Activated naive CD4-positive, alpha-beta T cell treated with anti-CD3 and anti-CD28 coated beads, Interleukin-2, amount 50 U/mL, for 72 hours (primary cell): ENCODE measurements at places on chromosomes 2 and 18. TPM values are rescaled to one million over a fixed set of nuclear protein-coding genes. Genes with fewer than 3 reads are reported as not detected.

- no peak for DNase-seq
These were observed 190.1 kb upstream of the SLC35G4 start for GRCh38 chr18:11419338-11419737.

- no peak for DNase-seq
These were observed 121.3 kb upstream of the RNU4ATAC start for GRCh38 chr2:121409388-121409787.

DNA sequence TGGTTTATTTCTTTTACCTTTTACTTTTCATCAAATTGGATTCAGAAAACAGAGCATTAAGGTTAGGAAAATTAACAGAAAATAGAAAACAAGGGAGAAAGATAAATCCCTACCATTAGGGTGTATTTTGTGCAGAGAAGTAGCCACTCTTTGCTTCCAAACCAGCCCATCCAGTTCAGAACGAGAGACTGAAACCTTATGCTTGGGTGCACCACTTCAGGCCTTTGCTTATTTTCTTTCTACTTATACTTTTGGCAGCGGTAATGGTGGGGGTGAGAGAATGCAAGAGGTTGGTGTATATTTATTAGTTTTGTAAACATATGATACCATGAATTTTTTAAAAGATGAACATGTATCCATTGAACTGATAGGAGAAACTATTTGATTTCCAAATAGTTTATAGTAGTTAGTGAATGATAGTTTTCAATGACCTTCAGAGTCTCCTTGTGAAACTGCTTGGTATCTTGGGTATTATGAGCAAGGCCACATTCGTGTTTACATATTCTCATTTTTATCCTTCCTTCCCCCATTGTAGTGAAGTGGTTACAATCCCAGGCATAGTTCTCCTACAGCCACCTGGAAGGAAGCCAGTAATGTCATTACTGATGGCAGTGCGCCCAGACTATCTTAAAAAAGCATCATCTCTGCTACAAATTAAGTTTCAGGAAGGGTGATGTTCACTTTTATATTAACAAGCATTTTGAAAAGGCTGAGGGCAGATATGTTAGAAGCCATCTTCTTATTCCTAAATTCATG, 60.8 kb downstream of the MFSD6 start:
- DNase-seq: no peak

DNA sequence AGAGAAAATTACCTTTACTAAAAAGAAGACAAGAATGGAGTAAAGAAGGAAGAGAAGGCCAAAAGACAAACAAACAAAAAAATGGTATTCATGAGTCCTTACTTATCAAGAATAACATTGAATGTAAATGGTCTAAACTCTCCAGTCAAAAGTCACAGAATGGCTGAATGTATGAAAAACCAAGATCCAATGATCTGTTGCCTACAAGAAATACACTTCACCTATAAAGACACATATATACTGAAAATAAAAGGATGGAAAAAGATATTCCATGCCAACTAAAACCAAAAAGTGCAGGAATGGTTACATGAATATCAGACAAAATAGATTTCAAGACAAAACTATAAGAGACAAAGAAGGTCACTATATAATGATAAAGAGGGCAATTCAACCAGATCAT, 65.0 kb upstream of the ASXL3 start:
- DNase-seq: no peak

GRCh38 chr2:179860255-179861026, 971 bp downstream of the ZNF385B start:
- DNase-seq: no peak

DNA sequence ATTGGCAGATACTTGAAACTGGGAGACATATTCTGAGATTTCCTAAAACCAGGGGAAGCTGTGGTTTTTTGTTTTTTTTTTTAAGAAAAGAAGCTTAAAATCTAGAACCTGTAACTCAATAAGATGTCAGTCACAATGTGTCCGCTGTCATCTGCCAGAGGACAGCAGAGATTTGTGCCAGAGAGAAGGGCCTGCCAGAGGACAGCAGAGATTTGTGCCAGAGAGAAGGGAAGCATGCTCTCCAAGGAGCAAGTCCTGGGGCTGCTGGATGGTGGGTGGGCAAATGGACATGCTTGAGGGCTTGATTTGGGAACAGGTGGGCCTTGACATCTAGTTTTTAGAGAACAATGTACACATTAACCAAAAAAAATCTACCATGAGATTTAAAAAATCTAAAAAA, 77.9 kb downstream of the CCDC93 start:
- no peak for DNase-seq

DNA sequence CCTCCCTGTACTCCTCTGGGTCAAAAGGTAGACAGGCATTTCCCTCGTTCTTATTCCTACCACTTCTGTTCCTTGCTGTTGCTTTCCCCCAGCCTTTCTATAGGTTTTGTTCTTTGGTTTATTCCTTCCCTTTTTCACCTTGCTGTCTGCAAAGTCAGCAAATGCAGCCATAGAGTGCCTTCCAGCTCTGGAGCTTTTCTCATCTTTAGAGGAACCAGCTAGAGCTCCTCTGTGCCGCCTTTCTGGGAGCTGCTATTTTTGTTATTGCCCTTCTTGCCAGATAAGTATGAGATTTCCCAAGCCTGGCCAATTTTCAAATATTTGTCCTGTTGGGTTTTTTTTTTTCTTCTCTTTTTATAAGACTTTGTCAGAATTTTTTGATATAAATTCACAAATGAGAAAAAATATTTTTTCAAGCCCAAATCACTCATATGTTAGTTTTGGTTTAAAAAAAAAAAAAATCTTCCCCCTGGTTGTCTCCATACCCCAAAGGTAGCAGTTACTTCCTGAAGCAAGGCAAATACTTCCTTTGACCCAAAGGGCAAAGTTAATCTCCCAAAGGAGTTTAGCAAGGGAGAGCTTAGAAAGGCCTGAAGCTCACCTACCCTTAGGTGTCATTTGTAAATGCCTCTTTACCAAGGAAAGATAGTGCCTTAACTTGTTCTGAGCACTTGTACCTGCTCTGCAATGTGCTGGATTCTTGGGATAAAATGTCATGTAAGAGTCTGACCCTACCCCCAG, 5.1 kb upstream of the TTC27 start:
- no peak for DNase-seq

GRCh38 chr2:69735686-69736085, 6.2 kb upstream of the ANXA4 start:
- DNase-seq: no peak

DNA sequence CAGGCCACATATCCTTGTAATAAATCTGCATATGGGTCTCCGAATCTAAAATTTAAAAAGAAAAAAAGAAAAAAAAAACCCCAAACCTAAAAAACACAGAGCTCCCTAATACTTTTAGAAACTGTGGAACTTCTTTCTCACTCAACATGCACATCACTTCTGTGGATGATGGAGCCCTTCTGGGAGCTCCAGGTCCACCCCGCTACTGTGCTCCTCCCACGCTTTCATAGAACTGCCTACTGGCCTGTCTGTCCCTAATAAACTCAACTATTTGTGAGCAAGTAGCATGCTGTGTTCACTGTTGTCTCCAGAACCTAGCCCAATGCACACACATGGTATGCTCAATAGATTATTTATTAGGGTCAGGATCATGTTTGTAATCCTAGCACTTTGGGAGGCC, 83.1 kb upstream of the FZD5 start:
- no peak for DNase-seq

GRCh38 chr2:220315098-220315823, 687.8 kb downstream of the SLC4A3 start:
- no peak for DNase-seq

DNA sequence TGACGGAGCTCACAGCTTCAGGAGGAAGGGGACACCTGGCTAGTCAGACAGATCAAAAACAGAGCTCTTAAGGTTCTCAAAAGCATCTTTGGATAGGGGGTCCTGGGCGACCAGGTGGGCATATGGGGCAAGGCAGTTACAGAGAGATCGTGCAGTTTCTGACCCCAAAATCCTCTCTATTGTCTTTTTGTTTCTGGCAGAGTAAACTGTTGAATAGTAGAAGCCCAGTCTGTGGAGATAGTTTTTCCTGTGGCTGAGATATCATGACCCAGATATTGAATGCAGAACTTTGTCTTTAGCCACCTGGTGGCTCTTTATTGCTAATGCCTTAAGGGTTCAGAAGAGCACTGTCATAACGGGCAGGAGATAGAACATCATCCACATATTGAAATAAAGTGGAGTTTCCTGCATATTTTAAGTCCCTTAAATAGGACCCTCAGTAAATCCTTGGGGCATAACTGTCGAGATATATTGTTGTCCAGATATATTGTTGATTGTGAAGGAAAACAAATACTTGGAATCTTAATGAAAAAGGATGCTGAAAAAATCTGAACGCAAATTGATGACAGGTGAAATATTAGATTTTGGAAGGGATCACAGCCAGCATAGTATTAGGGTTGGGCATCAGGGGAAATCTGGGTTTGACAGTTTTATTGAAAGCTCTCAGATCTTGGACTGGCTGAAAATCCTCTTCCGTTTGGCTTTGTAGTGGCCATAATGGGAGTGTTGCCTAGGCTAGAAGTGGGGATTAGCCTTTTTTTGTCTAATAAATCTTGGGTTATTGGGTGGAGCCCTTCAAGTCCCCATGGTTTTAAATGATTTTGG, 14.1 kb upstream of the ZDBF2 start:
- no peak for DNase-seq

MYCN gene
- total RNA-seq: not detected

TRMT61B gene
- total RNA-seq: 12.2 TPM

DNA sequence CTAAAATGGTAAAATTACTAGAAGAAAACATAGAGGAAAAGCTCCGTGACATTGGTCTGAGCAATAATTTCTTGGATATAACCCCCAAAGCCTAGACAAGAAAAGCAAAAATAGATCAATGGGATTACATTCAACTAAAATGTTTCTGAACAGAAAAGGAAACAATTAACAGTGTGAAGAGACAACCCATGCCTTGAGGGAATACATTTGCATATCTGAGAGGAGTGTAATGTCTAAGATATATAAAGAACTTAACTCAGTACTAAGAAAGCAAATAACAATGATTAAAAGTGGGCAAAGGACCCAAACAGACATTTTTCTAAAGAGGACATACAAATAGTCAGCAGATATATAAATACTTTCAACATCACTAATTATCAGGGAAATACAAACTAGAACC, 206.2 kb downstream of the VAPA start:
- no peak for DNase-seq

CFAP65 gene
- total RNA-seq: not detected

DYNAP gene
- total RNA-seq: not detected

GRCh38 chr2:95158891-95159619, 593 bp downstream of the ZNF514 start:
- DNase-seq: no peak

BIN1 gene
- total RNA-seq: 43.0 TPM

DNA sequence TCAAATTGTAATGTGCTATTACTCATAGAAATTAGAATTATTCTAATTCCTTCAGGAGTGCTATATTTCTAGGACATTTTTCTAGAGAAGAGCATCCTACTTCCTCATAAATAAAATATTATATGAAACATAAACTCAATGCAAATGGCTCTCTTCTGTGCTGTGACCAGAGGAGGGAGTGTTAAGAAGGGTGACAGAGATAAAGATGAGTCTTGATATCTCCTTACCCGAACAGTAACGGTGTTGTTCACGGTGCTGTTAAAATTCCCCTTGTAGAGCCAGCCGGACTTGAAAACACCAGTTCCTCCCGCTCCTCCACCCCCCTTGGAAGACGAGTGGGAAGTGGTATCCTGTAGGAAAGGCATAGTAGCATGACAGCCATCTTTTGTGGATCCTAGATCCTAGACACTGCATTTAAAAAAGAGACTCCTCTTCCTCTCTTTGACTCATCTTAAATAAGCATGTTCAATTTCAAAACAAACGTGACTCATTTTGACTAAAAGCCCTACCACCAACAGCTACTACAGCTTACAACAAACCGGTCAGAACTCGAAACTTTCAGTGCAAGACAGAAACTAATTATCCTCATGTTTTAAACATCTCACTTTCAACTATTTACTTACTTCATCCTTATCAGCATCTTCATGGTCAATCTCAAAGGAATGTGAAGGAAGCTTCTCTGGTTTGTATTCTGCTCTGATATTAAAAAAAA, 156.3 kb downstream of the DOCK10 start:
- DNase-seq: peak; percentile 10

DNA sequence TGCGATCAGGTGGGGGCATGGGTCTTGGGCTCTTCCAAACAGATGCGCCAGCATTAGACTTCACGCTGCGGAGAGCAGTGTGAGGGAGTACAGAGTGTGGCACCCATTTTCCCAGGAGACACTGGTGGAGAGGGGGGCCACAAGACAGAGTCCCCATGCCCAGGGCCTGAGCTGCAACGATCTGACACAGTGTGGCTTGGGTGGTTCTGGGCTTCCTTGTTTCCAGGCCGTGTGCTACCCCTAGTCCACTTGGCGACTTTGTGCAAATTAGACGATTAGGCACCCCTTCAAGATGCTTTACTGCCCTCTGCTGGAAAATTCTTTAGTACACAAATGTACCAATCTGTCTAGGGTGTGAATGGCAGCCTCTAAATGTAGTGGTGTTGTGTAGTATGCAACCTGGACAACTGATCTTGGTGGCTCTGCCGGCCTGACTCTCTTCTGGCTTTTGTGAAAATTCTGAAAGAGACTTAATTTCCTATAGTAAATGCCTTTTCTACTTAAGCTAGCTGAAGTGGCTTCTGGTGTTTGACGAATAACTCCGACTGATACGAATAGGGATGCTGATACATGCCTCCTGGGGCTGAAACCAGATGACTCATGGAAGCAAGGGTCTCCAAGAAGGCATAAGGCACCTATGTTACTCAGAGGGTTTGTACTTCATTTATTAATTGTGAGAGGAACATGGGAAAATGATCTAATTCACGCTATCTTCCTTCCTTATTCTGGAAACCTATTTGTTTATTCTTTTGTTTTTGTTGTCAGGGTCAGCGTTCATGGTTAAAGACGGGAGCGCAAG, 92.3 kb upstream of the SMAD2 start:
- peak; percentile 38 for DNase-seq

GRCh38 chr2:148888003-148888501, 13.0 kb downstream of the KIF5C start:
- DNase-seq: peak; percentile 14

- no peak for DNase-seq
These were observed 1.9 kb downstream of the FIGN start for GRCh38 chr2:163733956-163734355.

IL36RN gene
- total RNA-seq: not detected

GRCh38 chr2:144503242-144503641, 16.7 kb downstream of the ZEB2 start:
- DNase-seq: no peak

CYS1 gene
- not detected for total RNA-seq

CCDC68 gene
- total RNA-seq: not detected

DNA sequence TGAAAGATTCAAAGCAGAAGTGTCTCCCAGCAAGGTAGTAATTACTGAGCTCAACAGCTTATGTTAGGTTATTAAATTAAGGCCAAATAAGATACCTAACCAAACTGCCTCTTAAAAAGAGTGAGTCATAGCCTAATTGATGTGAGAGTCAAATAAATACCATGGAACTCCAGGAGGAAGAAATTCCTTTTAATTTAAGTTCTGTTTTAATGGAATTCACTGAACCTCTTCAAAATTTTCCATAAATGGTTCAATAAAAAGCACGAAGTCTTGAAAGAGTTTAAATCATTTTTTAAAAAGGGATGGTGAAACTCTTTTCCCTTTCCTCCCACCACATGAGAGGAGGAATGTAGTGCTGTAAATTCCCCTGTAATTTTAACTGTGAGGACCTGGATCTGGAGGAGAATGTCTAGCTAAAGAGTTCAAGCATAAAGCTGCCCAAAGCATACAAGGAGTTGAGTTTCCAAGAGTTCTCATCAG, 180.8 kb upstream of the MMADHC start:
- DNase-seq: no peak

GRCh38 chr2:179812501-179812900, 48.9 kb downstream of the ZNF385B start:
- DNase-seq: no peak

ACVR1 gene
- 16.0 TPM for total RNA-seq
